CD4-positive, alpha-beta T cell treated with Interleukin-15 for 1 hour (primary cell): ENCODE measurements at places on chromosomes 1 and 21.

GRCh38 chr1:155932081-155932480, 2.1 kb downstream of the KHDC4 start:
- no peak for DNase-seq

GRCh38 chr1:177209357-177209756, 38.6 kb downstream of the BRINP2 start:
- DNase-seq = no peak

GRCh38 chr1:70778934-70779333, 268.7 kb downstream of the PTGER3 start:
- no peak for DNase-seq

- DNase-seq = no peak
Observed at GRCh38 chr1:210582205-210582970, 253.7 kb downstream of the HHAT start.

GRCh38 chr1:190754666-190755065, 277.0 kb upstream of the BRINP3 start:
- DNase-seq = no peak

DNA sequence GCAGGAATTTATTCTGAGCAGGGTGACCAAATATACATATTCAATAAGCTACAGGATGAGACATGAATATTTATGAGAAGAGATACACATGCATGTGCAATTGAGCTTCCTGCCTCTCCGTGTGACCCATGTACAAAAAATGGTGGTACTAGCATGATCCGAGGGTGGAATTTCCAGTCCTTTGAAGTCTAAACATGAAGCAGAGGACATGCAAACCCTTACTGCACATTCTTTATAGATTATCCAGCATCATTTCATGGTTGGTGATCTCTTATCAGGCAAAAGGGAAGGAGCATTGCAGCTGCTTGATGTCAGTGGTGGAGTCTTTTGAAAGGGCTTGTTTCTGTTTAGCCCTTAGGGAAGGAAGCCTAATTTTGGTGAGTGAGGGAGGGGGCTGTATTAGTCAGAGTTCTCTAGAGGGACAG, 448.6 kb downstream of the SETD4 start:
- no peak for DNase-seq

GRCh38 chr1:228541725-228542124, 54.5 kb downstream of the RNF187 start:
- no peak for DNase-seq

- DNase-seq = no peak
Observed at GRCh38 chr1:237877631-237878030, 13.1 kb downstream of the ZP4 start.

GRCh38 chr1:11193376-11193775, 4.2 kb downstream of the ANGPTL7 start:
- no peak for DNase-seq

- no peak for DNase-seq
Observed at GRCh38 chr1:173562813-173563212, 40.1 kb downstream of the SLC9C2 start.

GRCh38 chr21:36697060-36697850, 1.7 kb upstream of the SIM2 start:
- DNase-seq = no peak

GRCh38 chr1:45331436-45332345, 5.0 kb downstream of the HPDL start:
- DNase-seq = no peak

DNA sequence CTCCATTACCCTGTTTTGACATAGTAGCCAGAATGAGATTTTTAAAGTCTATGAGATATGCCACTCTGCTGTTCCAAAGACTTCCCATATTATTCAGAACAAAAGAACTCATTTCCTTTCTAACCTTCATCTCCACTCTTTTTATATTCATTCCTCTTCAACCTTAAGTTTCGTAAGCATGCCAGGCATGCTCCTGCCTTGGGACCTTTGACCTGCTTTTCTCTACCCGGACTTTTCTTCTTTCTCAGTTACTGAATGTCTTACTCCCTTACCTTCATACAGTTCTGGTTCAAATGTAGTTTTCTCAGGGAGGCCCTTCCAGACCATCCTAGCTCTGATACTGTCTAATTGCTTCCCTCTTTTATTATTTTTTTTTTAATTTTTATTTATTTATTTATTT, 81.1 kb downstream of the TNNI3K start:
- no peak for DNase-seq

DNA sequence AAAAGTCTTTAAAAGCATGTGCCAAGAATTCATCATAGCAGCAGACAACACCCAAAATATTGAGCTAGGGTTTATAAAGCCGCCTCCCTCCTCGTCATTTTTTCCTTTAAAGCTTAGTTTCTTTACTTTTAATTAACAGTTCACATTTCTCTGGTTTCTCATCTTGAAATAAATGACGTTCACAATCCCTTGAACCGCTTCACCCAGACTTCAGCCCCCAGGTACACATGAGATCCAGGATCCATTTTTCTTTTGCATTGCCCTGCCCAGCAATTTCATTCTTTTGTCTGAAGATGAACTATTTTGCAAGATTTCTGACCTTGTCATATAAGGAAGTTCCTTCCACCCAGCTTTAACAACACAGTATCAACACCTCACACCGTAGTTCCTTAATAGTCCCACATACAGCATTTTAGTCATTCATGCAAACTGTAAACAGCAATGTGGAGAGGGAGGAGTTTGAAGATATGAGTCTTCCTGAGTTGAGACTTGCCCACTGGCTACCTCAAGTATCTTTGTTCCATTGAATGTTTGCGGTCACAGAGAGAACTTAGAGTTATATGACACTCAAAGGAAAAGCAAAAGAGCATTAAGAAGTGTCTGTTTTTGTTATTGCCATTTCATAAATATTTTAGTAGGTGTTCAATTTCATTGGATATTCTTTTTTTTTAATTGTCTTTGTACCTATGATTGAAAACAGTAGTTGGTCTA, 35.3 kb upstream of the CACYBP start:
- DNase-seq = no peak

GRCh38 chr1:37606481-37607263, 10.9 kb upstream of the GNL2 start:
- DNase-seq = no peak

DNA sequence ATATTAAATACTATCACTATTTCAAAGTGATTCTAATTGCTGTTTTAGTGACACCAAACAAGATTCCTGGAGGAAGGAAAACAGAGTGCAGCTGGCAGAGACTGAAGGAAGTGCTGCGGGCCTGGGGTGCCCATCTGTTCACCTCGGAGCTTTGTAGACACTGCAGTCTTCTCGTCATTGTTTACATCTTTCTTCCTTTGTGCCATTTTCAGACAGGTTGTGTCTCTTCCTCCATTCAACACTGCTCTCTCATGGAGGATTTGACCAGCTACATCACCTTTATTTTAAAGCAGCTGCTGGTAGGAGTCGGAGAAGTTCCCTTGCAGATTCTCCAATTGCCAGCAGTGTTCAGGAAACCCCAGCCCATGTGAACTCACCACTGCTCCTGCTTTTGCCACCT, 37.3 kb downstream of the ABCA4 start:
- no peak for DNase-seq

DNA sequence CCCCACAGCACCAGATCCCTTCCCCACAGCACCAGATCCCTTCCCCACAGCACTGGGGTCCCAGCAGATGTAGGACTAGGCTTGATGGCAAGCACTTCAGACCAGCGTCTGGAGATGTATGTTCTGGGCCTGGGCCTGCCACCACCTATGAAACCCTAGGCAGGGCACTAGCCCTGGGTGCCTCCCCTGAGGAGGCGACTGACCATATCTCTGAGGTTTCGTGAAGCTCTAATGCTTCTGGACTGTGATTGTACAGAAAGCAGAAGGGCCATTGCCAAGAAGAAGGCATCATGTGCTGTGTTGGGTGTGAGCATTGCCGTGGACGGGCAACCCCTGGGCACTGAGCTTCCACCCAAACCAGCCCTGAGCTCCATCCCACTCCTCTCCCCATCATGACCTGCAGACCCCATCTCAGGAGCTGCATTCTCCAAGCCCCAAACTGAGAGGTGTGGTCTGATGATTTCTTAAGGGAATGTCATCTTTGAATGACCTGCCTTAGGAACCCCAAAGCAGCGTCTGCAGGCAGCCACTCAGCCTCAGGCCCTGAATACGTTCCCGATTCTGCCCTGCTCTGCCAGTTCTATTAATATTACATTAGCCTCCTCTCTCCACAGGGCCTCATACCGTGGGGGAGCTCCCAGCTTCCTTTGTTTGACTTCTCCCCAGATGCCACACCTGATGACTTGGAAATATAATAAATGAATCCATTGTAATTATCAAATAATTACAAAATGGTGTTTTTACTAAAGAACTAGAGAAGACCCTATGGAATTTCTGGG, 163.4 kb downstream of the TRIM33 start:
- DNase-seq = no peak

GRCh38 chr1:160360227-160360695, 6.6 kb upstream of the NHLH1 start:
- no peak for DNase-seq

DNA sequence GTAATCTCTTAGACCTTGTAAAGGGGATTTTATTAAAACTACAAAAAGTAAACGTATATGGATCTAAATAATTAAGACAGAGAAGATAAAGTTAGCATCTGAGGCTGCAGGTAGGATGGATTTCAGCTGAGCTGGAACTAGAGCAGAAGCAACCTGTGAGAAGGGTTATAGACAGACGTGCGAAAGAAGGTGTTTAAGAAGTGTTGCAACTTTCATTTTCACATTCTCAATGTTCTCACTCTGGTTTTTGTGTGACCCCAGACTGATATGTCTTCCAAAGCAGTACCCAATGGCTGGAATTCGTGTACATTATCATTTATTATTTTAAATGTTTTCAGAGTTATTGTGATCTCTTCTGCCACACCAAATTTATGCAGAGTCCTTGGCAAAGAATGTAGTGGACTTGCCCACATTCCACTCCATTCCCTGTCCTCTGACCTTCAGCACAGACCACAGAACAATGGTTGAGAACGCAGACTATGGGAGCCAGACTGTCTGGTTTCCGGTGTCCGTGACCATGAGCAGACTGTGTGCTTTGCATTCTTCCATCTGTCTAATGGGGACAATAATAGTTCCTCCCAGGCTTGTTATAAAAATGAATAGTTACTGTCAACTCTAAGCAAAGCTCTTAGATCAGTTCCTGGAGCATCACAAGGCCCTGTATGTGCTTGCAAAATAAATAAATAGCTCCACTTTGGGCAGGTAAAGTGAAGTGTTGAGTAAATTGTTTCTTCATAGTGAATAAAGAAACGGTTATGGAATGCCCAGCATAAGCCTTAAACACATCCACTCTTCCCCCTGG, 140.6 kb upstream of the SAMSN1 start:
- DNase-seq = no peak

- DNase-seq = no peak
Observed at GRCh38 chr21:45778686-45779085, 135.2 kb downstream of the PCBP3 start.

- DNase-seq = no peak
Observed at GRCh38 chr1:38991638-38992411, 749 bp downstream of the AKIRIN1 start.

DNA sequence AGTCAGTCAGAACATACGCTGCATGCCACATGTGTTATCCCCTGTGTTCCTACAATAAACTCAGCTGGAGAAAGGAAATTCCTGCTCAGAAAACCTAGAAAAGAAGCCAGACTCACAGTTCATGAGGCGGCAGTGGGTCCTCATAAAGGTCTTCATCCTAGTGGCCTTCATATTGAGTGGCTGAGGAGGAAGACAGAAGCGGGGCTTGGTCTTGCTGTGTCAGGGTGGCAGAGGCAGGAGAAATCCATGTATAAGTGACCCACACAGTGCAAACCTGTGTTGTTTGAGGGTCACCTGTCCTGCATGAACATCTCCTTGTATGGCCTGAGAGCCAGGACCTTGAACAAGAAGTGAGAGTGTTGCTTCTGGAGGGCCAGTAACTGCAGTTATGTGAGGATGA, 4.0 kb upstream of the WNT3A start:
- no peak for DNase-seq

DNA sequence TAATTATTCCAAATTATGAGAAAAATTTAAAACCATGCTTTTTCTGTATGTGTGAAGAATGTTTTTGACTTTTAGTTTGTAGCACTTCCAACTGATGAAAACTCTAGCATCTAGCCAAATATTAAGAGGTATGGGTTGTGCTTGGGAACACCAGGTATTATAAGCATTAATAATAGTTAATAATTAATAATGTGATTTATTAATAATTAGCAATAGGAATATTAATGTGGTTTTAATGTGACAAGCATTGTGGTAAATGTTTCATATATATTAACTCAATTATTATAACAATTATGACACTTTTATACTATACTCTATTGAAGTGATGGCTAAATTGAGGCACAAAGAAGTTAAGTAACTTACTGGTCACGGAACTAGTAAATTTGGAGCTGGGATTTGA, 7.9 kb downstream of the SLC30A7 start:
- DNase-seq = no peak

DNA sequence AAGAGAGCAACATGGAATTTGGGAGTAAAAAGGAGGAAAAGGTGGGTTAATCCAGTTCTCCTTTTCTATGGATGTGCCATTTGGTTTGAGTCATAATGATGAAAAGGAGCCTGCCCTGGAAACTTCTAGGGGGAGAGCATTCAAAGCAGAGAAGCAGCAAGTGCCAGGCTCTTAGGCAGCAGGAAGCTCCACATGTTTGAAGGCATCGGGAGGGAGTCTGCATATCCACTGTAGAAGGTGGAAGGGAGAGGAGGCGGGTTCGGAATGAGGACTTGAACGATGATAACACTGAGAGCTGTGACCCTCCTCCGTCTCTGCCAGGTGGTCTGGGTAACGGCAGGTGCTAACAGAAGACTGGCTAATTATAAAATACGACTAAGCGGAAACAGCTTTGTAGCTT, 128.2 kb downstream of the RYR2 start:
- no peak for DNase-seq

DNA sequence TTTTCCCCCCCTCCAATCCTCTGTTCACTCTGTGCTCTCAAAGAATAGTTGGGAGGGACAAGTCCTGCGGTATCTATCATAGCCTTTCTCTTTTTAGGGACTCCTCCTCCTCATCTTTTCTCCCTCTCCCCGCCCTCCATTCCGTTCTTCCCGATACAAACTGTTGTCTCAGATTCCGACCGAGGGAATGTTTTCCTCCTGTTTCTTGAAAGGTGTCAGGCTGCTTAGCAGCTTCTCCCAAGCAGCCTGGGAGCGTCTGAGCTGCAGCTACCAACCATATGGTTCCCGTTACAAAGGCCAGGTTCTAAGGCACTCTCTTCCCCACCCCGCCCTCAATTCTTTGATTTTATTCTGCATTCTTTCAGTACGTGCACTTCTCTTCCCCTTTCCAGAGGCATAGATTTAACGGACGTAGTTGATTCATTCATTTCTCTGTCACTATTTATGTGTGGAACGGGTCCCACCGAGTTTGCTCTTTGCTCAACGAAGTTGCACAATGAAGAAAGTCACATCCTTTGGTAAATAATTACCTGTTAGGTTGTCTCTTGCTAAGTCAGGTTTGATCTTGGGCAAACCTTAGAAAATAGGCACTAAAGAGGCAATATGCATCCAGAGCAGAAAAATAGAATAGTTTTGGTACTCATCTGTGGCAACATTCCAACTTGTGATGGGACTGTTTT, 2.8 kb downstream of the ADGRL2 start:
- DNase-seq = no peak
